Right atrium auricular region (tissue), 2 donors: ENCODE measurements at places on chromosomes 11 and 22.

- peaks cover 49% of the 10 kb centered on the region for H3K4me1 ChIP-seq
- H3K27me3 ChIP-seq, result no peaks in the 10 kb centered on the region
- peak overlapping the region; percentile 70 for H3K27ac ChIP-seq
- no peak overlapping the region for H3K4me3 ChIP-seq
- no peak for DNase-seq
- H3K36me3 ChIP-seq, result peaks cover 33% of the 10 kb centered on the region
Observed at GRCh38 chr11:65586676-65587075, 8.9 kb downstream of the KCNK7 start.

DNA sequence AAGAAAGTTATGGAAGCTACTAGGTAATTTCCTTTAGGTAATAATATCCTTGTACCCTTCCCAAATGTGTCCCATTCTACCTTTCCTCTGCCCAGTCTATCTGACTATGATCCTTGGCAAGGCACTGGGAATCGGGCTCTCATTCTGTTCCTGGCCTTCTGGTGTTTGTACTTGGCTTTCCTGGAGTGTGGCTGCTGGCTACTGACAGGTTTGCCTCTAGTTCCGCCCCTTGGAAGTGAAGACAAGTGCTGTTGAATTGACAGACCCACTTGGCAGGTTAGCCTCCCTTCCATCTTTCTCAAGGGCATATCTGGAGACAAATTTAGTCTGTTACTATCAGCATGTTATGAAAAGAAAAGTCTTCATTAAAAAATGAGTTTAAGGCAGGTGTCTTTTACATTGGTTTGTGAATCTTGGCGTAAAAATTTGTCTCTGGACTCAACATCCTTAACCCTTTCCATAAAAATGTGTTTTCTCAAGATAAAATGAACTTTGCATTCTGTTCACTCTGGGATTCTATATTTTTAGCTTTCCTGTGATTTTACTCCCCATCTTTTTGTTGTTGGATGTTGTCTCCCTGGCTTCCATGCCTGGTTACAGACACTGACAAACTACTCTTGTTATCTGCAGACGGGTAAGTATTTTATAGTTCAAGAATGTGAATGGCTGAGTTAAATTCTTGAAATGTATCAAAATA is 287.4 kb upstream of the PDGFD start:
- no peaks in the 10 kb centered on the region for H3K4me1 ChIP-seq
- no peak for DNase-seq
- no peaks in the 10 kb centered on the region for H3K36me3 ChIP-seq
- H3K4me3 ChIP-seq, result no peak overlapping the region
- peak overlapping the region; percentile 26 for H3K27ac ChIP-seq

DNA sequence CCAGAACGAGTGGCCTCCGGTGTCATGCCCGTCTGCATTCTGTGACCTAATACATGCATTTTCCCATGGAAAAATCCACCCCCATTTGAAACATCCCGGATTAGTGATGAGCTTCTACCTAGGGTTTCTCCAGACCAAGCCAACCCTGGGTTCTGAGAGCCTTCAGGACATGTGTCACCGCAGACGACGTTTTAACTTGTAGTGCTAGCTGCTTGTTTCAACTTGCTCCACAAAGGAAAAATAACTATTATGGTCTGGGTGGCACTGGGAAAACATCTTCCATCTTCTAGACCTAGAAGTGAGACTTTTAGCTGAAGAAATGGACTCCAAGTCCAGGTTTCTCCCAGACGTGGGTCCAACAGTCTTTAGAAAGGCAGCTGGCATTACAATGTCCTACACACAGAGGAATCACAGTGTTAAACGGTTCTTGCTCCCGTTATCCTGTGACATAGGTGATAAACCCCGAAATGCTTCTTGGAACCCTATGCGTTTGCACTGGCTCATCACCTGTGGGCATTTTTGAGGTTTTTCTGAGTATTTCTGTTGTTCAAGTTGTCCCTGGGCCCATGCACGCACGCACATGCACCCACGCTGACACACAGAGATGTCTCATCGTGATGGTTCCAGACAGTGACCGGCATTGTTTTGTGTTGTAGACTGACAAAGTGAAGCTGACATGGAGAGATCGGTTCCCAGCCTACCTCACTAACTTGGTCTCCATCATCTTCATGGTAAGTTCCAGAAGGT is 46.6 kb upstream of the FADD start:
- no peaks in the 10 kb centered on the region for H3K27me3 ChIP-seq
- H3K27ac ChIP-seq, result no peak overlapping the region
- DNase-seq, result no peak
- no peak overlapping the region for H3K4me3 ChIP-seq

- no peak for DNase-seq
- H3K27me3 ChIP-seq, result no peaks in the 10 kb centered on the region
- peaks cover 44% of the 10 kb centered on the region for H3K36me3 ChIP-seq
- no peak overlapping the region for H3K27ac ChIP-seq
Observed at GRCh38 chr11:126293726-126294125, 10.1 kb upstream of the DCPS start.

GRCh38 chr11:66976028-66976467 is 944 bp downstream of the C11orf86 start:
- no peak overlapping the region for H3K27ac ChIP-seq
- no peak overlapping the region for H3K4me3 ChIP-seq
- H3K27me3 ChIP-seq, result no peaks in the 10 kb centered on the region
- no peaks in the 10 kb centered on the region for H3K36me3 ChIP-seq

- peak; percentile 73 for DNase-seq
- H3K4me3 ChIP-seq, result peak overlapping the region; percentile 64
- H3K27ac ChIP-seq, result peak overlapping the region; percentile 82
Observed at GRCh38 chr11:100687630-100688395, 725 bp downstream of the ARHGAP42 start.

GRCh38 chr11:69945157-69945556 is 125.9 kb upstream of the FGF3 start:
- peaks cover 22% of the 10 kb centered on the region for H3K4me1 ChIP-seq
- no peak for DNase-seq
- no peak overlapping the region for H3K27ac ChIP-seq
- H3K4me3 ChIP-seq, result no peak overlapping the region

DNA sequence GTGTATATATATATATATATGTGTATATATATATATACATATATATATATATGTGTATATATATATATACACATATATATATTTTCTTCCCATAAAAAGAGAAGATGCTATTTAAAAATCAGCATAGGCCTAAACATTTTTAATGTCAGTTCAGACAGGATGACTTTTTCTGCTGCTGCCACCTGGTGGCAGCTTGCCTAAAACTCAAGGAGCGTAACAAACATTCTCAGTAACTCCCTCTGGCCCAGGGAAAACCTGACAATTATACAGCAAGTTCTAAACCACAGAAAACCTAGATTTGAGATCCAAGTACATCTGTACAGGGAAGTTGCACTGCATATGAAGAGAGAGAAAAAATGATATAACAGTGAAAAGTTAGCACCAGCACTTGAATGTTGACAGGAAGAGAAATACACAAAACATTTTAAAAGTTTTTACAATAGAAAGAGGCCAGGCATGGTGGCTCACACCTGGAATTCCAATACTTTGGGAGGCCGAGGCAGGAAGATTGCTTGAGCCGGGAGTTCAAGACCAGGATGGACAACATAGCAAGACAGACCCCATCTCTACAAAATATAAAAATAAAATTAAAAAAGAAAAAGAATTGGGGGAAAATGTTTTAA is 16.6 kb downstream of the OR8A1 start:
- H3K4me1 ChIP-seq, result no peaks in the 10 kb centered on the region
- no peaks in the 10 kb centered on the region for H3K27me3 ChIP-seq
- peak; percentile 69 for DNase-seq

- H3K36me3 ChIP-seq, result no peaks in the 10 kb centered on the region
- DNase-seq, result no peak
- H3K27me3 ChIP-seq, result no peaks in the 10 kb centered on the region
- H3K4me3 ChIP-seq, result no peak overlapping the region
- H3K27ac ChIP-seq, result no peak overlapping the region
Observed at GRCh38 chr22:36998620-36999351, 20.5 kb downstream of the TST start.
